Thyroid gland (tissue), 4 donors: ENCODE measurements at places on chromosomes 1 and 21.

DNA sequence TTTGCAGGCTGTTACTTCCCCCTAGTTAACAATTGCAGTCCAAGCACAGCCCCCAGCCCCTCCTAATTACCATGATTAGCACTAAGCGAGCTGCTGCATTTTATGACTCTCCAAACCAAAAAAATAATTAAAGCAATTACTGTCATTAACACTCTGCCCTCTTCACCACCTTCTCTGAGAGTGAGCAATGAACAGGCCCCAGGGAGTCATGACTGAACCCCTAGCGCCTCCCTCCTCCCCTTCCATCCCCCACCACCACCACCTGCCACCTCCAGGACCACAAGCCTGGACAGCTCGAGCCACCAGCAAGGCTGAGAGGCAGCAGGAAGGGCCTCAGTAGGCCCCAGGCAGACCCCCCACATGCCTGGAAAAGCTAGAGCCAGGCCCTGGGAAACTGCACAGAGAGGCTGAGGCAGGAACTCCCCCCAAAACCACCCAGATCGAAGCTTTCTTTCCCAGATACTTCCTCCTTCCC, 35.5 kb upstream of the ZC3H12A start:
- no peaks in the 10 kb centered on the region for H3K36me3 ChIP-seq
- no peak overlapping the region for H3K27ac ChIP-seq
- H3K27me3 ChIP-seq, result no peaks in the 10 kb centered on the region
- no peak for DNase-seq
- H3K4me3 ChIP-seq, result no peak overlapping the region

DNA sequence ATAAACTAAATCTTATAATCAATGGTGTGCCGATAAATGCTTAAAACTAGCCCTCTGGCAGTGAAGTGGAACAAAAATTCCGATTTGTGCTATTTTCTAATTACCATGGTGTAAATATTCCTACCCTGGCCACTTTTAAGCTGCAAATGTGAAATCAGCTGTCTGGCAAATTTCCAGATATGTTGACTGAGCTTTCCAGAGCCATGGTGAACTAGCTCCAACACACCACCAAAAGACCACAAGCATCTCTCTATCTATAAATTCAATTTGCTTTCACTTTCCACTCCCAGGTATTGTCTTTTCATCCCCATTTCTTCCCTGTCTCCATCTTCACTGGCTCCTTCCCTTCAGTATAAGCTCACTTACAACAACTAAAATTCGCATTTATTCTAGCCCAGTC, 152.3 kb upstream of the RGS18 start:
- H3K4me1 ChIP-seq, result no peaks in the 10 kb centered on the region
- DNase-seq, result no peak
- H3K4me3 ChIP-seq, result no peak overlapping the region
- no peaks in the 10 kb centered on the region for H3K36me3 ChIP-seq

- DNase-seq, result no peak
- H3K27me3 ChIP-seq, result no peaks in the 10 kb centered on the region
- no peaks in the 10 kb centered on the region for H3K4me1 ChIP-seq
- H3K36me3 ChIP-seq, result no peaks in the 10 kb centered on the region
- H3K27ac ChIP-seq, result no peak overlapping the region
- H3K4me3 ChIP-seq, result no peak overlapping the region
These were observed 473.7 kb upstream of the DAB1 start for GRCh38 chr1:57897581-57897980.

DNA sequence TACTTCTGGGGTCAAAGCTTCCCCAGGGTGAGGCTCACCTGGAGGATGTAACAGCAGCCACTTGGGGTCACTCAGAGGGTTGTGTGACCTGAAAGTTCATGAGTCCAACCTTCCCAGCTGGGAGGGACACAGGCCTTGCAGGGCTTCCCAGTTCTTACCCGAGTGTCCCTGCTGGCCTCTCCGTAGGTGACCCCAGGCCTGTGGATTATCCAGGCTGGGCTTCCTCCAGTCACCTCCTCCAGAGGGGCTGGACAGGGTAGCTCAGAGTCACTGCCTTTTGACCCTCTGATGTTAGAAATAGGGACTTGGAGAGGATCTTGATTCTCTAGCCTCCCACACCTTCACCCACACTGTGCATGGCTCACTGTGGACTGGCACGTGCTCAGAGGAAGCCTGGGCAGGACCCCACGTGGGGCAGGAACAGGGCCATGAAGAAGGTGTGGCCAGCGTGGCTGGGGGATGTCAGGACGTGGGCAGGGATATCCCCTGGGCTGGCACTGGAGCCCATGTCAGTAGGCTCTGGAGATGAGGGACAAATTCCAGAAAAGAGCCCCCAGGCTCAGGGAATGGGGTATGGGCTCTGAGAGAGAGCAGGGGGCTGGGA, 131.8 kb downstream of the ACTL8 start:
- H3K4me1 ChIP-seq, result no peaks in the 10 kb centered on the region
- no peak for DNase-seq
- no peak overlapping the region for H3K4me3 ChIP-seq

GRCh38 chr1:42311138-42311537, 23.9 kb downstream of the FOXJ3 start:
- no peaks in the 10 kb centered on the region for H3K36me3 ChIP-seq
- no peak for DNase-seq
- no peaks in the 10 kb centered on the region for H3K27me3 ChIP-seq
- H3K4me1 ChIP-seq, result peaks cover 35% of the 10 kb centered on the region
- no peak overlapping the region for H3K4me3 ChIP-seq

DNA sequence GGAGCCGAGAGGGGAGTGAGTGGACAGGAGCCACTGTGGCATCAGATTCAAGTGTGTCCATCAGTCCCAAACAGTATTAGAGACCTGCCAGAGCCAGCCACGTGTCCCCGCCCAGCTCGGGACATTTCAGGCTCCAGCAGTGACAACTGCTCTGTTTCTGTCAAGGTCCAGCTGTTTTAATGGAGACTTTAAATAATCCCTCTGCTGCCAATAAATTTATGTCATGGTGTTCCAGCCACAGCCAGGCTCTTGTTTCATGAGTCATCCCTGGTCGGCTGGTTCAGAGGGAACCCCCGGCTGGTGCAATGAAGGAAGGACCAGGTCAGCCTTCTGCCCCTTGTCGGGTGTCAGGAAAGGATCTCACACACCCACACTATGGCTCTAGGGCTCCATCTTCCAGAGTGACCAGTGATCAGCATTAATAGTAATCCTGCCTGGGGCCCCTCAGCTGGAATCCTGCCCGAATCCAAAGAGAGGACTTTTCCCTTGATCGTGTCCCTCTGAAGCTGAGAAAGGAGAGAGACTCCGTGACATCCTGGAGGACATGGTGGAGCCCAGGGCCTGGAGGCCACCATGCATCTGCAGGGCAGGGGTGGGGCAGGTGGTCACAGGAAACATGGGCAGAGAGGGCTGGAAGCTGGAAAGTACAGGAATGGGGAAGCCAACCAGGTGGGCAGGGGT, 197.3 kb downstream of the MATN1 start:
- H3K4me3 ChIP-seq, result no peak overlapping the region
- H3K4me1 ChIP-seq, result no peaks in the 10 kb centered on the region
- DNase-seq, result peak; percentile 5
- H3K36me3 ChIP-seq, result no peaks in the 10 kb centered on the region
- H3K27ac ChIP-seq, result no peak overlapping the region

DNA sequence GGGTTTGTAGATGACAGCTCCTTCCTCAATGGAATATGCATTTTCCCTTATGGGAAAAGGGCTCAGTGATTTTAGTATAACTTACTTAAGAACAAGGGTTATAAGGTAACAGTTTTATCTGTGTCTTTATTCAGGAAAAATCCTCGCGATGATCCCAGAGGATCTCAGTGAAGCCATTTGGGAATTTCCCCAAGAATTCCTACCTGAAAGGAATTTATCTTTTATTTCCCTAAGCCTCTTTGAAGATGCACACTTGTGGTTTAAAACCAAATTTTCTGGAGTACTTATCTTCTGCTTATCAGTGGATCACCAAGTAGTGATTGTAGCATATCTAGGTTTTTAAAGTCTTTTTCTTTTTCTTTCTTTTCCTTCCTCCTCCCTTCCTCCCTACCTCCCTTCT, 58.8 kb downstream of the AK4 start:
- H3K4me3 ChIP-seq, result no peak overlapping the region
- H3K27me3 ChIP-seq, result no peaks in the 10 kb centered on the region
- no peaks in the 10 kb centered on the region for H3K4me1 ChIP-seq
- DNase-seq, result no peak

GRCh38 chr1:85582687-85583591, 2.4 kb downstream of the CCN1 start:
- peak overlapping the region; percentile 97 for H3K27ac ChIP-seq
- peaks cover 33% of the 10 kb centered on the region for H3K4me1 ChIP-seq
- H3K36me3 ChIP-seq, result peaks cover 7% of the 10 kb centered on the region
- DNase-seq, result no peak

- H3K4me3 ChIP-seq, result no peak overlapping the region
- no peak for DNase-seq
- no peak overlapping the region for H3K27ac ChIP-seq
- no peaks in the 10 kb centered on the region for H3K36me3 ChIP-seq
These were observed 1017.0 kb downstream of the MRPL39 start for GRCh38 chr21:24590261-24590660.

- no peaks in the 10 kb centered on the region for H3K36me3 ChIP-seq
- H3K27me3 ChIP-seq, result no peaks in the 10 kb centered on the region
- no peaks in the 10 kb centered on the region for H3K4me1 ChIP-seq
- DNase-seq, result no peak
- H3K27ac ChIP-seq, result no peak overlapping the region
These were observed 41.1 kb upstream of the DUSP10 start for GRCh38 chr1:221782970-221783369.

GRCh38 chr21:31326522-31327242, 17.4 kb downstream of the TIAM1 start:
- H3K27ac ChIP-seq, result no peak overlapping the region
- H3K4me1 ChIP-seq, result no peaks in the 10 kb centered on the region

DNA sequence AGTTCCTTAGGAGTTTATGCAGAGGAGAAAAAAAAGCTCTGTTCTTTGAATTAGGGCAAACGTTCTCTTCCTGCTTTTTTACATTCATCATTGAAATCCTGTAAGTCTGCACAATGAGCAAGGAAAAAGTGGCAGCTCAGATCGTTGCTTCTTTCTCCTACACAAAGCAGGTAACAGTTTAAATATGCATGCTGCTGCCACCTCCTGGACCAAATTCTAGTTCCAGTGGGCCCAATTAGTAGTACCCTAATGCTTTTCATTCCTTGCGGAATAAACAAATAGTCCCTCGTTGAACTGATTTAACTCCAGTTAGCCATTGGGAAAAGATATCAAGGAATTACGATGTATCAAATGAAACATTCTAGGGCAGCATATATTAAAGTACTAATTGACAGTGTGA, 20.1 kb downstream of the YTHDF2 start:
- H3K27me3 ChIP-seq, result no peaks in the 10 kb centered on the region
- DNase-seq, result no peak
- peaks cover 39% of the 10 kb centered on the region for H3K4me1 ChIP-seq
- no peaks in the 10 kb centered on the region for H3K36me3 ChIP-seq

GRCh38 chr1:164660775-164661174, 101.8 kb downstream of the PBX1 start:
- peaks cover 29% of the 10 kb centered on the region for H3K4me1 ChIP-seq
- H3K36me3 ChIP-seq, result no peaks in the 10 kb centered on the region
- DNase-seq, result no peak
- no peaks in the 10 kb centered on the region for H3K27me3 ChIP-seq
- no peak overlapping the region for H3K4me3 ChIP-seq
- peak overlapping the region; percentile 48 for H3K27ac ChIP-seq

DNA sequence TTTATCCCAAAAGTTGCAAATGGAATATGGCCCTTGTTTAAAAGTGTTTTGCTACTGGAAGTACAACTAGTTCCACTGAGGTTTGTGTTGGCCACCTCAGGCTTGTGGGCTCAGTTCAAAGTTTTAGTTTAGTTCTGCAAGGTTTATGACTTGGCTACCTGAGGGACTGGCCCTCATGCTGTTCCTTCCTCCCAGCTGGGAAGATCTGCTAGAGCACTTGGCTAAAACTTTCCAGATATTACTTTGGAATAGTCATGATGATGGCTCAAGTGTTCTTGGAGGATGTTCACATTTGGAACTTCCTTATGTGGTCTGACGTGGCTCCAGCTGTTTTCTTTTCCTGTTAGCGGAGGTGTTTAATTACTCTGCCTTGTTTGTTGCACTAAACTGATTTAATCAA, 110.2 kb upstream of the IVNS1ABP start:
- no peak overlapping the region for H3K4me3 ChIP-seq
- no peaks in the 10 kb centered on the region for H3K4me1 ChIP-seq
- no peak for DNase-seq
- H3K36me3 ChIP-seq, result no peaks in the 10 kb centered on the region
- no peak overlapping the region for H3K27ac ChIP-seq
- H3K27me3 ChIP-seq, result no peaks in the 10 kb centered on the region

DNA sequence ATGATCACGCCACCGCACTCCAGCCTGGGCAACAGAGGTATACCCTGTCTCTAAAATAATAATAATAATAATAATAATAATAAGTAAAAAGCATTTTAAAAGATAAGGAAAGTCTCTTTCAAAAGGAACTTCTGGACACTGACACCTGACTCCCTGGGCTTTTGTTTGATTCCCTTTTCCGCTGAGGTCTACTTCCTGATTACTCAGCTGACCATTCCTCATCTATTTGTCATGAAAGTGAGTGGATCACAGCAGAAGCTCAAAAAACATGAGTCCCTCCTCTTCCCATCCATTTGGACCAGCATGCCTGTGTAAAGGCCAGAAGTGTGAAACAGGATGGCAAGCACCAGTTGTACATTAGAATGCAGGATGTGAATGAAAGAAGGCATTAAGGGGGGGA, 61.1 kb upstream of the FBXO28 start:
- no peaks in the 10 kb centered on the region for H3K4me1 ChIP-seq
- H3K27ac ChIP-seq, result no peak overlapping the region
- no peaks in the 10 kb centered on the region for H3K36me3 ChIP-seq
- H3K27me3 ChIP-seq, result no peaks in the 10 kb centered on the region
- no peak for DNase-seq
- no peak overlapping the region for H3K4me3 ChIP-seq

DNA sequence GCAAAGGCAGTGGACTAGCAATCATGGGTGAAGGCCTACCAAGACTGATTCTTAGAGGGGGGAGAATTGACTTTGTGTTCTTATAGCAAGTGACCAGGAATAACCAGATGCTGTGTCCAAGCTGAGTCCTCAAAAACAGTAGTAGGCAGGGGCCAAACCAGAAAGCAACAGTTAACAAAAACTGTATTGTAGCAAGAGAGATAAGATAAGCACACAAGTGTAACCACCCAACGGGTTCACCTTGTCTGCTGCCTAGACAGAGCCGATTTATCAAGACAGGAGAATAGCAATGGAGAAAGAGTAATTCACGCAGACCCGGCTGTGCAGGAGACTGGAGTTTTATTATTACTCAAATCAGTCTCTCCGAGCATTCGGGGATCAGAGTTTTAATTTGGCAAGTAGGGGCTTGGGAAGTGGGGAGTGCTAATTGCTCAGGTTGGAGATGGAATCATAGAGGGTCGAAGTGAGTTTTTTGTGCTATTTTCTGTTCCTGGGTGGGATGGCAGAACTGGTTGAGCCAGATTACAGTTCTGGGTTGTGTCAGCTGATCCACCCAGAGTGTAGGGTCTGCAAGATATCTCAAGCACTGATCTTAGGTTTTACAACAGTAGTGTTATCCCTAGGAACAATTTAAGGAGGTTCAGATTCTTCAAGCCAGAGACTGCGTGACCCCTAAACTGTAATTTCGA, 8.3 kb upstream of the CSRP1 start:
- H3K27me3 ChIP-seq, result no peaks in the 10 kb centered on the region
- H3K4me3 ChIP-seq, result no peak overlapping the region
- H3K27ac ChIP-seq, result no peak overlapping the region
- H3K4me1 ChIP-seq, result peaks cover 25% of the 10 kb centered on the region
- H3K36me3 ChIP-seq, result no peaks in the 10 kb centered on the region
